ENCODE measurements at places on chromosomes 1 and 21.

DNA sequence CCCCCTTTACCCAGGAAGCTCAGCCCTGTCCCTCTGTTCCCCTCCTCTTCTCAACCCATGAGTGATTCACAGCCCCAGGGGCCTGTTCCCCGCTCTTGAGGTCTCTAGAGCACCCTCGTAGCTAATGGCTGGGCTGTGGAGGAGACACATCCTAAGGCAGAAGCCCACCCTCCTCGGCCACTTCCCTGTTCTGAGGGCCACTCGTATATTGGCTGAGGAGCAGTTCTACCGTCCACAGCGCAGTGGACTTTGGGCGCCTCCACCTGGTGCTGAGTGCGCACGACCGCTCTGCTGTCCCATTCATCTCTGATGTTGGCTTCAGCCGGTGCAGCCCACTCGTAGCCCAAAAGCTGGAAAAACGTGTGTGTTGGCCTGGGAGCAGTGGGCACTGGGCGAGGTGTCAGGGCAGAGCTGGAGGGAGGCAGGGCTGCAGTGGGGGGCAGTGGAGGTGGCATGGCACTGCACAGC lies 24.5 kb upstream of the PKP1 start:
- DNase-seq = no peak

GRCh38 chr1:222974496-222974895 lies 159.7 kb downstream of the DISP1 start:
- DNase-seq = no peak

DNA sequence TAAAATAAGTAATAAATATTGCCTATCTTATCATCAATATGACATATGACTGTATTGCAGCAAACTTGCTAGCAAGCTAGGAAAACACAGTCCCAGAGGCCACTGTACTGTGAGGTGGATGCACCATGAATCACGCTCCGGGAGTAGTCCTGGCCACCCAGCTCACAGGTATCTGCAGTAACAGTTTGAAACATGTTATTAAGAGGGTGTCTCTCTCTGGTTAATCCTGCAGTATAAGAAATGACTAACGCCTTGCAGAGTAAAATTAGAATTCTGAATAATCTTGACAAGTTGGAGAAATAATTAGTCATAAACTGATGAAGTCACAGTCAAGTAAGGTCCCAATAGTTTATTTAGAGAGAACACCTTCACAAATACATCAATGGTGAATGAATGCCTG lies 34.0 kb upstream of the DPT start:
- no peak for DNase-seq

GRCh38 chr1:217012659-217013058 lies 289.4 kb upstream of the ESRRG start:
- no peak for DNase-seq

- DNase-seq = no peak
Observed at GRCh38 chr1:159705251-159705903, 9.0 kb downstream of the CRP start.

GRCh38 chr1:100396651-100397050 lies 44.3 kb downstream of the CDC14A start:
- no peak for DNase-seq

DNA sequence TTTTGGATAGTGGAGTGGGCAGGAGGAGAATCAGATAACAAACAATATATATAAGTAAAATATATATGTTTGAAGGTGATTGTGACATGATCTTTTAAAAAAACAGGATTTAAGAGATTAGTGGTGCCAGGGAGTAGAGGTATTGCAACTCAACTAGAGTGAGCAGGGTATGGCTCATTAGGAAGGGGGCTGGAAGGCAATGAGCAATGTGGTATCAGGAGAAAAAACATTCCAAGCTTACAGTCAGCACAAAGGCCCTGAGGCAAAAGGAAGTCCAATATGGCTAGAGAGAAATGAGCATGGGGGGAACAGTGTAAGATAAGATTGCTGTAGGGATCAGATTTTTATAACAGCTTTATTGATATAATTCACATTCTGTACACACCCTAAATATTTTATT lies 5.3 kb upstream of the GADD45A start:
- DNase-seq = no peak

DNA sequence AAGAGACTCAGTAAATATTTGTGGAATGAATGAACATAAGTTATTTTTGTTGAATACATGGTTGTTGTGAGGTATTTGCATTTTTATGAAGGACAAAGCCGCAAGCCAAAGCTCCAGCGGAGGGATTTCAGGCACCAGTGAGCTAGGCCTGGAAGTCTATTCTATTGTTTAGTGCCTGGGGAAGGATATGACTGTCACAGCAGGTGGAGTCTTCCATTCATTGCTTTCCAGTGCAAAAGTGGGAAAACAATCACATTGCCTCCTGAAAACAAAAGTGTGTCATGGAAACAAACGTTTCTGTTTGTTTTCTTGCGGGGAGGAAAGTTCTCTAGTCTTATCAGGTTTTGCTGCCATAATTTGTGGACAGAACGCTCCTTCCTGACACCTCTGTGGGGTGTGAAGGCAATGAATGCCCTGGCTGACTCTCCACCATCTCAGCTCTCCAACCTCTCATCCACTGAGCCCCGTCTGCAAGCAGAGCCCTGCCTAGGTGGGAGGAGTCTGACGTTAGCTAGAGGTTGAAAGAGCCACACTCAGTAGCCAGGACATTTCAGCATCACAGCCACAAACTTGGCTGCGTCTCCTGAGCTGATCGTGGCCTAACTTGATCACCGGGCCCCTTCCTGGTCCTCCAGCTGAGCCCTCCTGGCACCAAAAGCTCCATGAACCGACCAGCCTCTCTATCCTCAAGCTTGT lies 739.1 kb downstream of the MATN1 start:
- no peak for DNase-seq

Data from CD4-positive, alpha-beta T cell (primary cell).